ENCODE measurements at places on chromosomes 4 and X.

GRCh38 chr4:18075823-18076433 lies 54.4 kb upstream of the LCORL start:
- DNase-seq = peak; percentile 16

DNA sequence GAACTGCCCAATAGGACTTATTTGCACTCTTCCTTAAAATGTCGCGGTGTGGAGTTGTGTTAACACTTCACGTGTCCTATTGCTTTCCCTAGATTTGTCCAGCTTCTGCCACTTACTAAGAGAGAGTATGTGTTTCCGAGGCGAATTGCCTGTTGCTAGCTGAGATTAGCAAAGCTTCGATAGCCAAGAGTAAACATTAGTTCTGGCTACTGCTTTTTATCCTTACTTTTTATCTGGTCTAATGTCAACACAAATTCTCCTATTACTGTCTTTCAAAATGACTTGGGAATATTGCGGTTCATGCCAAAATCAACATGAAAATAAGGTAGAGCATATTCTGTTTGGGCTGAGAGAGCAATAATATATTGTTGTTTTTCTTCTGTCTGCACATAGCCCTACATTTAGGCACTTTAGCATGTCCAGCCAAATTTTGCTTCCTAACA lies 90.4 kb upstream of the VEGFC start:
- DNase-seq = no peak

GRCh38 chr4:22031423-22031822 lies 82.9 kb upstream of the KCNIP4 start:
- DNase-seq = no peak

DNA sequence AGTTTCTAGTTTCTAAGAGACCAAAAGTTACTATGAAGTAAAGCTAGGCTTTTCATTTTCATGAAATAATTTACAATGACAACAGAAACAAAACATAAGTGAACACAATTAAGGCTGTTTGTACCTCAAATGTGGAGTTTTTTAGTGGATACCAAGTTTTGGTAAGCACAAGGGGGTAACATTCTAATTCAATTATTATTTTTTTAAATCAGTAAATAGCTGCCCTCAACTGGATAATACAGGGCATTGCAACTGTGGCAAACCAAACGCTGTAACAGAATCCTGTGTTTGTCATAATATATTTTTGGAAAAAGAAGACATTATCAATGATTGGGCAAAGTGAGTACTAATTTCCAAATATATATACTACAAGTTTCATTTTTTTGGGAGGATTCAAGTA lies 150.3 kb downstream of the FBXW7 start:
- DNase-seq = peak; percentile 14

DNA sequence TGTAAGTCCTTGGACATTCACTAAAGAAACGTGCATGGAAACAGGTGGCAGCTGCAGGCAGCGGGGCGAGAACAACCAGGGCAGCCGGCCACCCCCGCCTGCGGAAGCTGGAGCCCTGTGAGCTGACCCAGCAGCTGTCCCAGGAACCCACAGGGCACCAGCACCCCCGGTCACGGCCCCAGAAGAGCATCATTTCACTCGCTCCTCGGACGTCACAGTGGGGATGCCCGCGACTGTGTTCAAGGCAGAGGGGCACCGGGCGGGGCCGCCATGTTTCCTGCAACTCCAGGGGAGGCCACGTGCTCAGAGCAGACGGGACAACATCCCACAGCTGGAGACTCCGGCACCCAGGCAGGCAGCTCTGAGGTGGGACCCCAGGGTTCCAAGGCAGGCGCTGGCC lies 45.0 kb upstream of the CPLX1 start:
- DNase-seq = no peak

- DNase-seq = no peak
Measured at GRCh38 chr4:10085828-10086505, 30.6 kb downstream of the WDR1 start.

DNA sequence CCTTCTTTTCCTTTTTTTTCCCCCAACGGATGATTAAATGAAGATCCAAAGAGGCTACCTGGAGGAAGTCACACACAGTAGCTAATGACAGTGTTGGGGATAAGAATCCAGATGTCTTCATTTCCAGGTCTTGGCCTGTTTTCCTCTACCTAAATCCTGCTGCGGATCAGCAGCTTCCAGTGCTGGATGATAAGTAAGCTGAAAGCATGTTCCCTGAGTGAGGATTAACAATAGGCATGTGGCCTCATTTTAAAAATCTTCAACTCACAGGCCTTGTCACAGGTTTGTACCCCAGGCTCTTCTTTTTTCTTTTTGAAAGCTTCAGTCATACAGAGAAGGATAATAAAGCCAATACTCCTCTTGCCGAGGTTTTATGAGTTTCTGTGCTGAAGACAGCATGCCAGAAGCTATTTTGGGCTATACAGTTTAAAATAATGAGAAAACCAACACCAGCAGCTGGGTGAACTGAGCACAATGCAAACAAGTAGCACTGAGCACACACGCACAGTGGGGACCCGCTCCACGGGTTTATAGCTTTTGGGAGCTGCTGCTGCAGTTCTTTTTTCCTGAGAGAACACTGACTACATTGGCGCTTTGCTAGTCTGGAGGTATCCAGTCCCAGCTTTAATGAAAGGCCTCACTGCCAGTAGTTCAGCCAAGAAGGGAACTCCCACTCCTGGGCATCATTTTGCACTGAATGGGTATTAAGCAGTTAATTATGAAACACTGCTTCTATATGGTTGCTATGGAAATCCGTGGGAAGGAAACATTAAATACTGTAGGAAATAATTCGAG lies 184.2 kb upstream of the CTSO start:
- DNase-seq = no peak

GRCh38 chr4:157824021-157824420 lies 348.8 kb downstream of the GASK1B start:
- no peak for DNase-seq

GRCh38 chr4:152771741-152772533 lies 7.6 kb downstream of the TIGD4 start:
- DNase-seq = no peak

DNA sequence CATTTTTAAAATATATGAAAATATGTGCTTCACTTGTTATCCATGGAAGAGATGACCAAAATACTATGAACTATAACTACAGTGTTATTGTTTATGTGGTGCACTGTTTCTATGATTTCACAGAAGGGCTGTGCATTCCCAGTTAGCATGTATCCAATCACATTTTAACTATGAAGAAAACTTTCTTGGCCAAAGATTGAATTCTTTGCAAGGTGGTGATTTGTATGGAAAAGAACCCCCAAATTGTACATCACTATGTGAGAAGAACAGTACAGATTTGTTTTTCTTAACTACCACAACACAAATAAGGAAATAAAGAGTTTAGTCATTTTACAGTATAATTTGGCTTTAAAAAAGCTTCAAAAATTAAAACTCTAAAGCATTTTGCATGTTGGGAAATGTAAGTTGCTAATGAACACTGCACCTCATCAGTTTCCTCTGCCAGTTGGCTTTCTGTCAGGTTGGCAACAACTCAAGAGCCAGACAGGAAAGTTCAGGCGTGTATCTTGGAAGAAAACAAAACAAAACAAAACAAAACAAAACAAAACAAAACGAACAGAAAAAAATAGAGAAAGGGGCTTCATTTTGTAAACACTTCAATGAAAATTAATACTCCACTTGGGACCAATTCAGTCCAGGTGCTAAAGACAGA lies 237.0 kb downstream of the SCFD2 start:
- DNase-seq = no peak

All from ACHN (cell line).